Neuronal stem cell (in vitro differentiated cells): ENCODE measurements at places on chromosomes 7 and 10.

DNA sequence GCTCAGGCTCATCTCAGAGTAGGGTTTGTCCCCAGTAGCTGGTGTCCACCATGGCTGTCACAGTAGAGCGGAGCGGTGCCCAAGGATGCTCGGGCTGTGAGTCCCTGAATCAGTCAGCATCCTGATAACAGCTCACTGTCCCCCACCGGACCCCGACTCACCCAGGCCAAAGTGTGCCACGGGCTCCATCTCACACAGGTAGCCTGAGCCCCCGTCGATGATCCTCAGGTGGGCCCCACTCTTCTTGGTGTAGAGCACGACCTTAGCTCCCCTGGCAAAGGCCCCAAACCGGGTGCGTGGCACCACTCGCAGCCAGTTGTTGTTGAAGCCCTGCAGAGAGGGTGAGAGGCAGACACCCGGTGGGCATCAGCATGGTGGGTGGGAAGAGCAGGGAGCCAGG lies 45.4 kb downstream of the GOLGA7B start:
- DNase-seq: no peak

- no peak for DNase-seq
Observed at GRCh38 chr7:37782166-37782565, 66.2 kb upstream of the NME8 start.

- no peak for DNase-seq
Observed at GRCh38 chr7:30656006-30656957, 26.0 kb downstream of the CRHR2 start.

GRCh38 chr7:124956160-124956559 lies 26.5 kb upstream of the POT1 start:
- no peak for DNase-seq

- DNase-seq: no peak
Observed at GRCh38 chr10:79286318-79286951, 60.8 kb upstream of the PPIF start.

DNA sequence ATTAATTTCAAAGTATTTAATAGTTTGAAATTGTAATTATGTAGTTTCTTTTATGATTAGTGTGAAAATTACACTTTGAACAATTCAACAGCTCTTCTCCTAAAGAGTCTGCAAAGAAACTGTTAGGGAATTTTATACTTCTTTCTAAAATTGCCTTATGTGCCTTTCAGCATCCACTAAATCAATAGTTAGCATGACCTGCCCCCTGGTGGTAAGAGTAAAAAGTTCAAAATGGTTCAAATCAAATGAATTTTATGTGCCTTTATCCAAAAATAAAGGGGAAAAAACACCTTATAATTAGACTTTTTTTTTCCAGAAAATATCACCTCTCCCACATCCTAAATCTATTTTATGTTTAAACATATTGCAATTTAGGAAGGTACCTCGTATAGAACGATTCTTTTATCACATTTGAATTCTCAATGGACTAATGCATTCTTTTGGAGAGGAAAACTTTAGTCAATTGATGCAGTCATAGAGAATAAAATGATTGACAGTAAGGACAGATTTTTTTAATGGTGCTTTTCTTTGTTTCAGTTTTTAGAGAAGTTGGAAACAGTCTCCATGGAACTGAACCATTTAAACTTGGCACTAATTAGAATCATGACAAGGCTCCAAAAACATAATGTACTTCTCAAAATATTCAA lies 163.7 kb downstream of the SEMA3D start:
- DNase-seq: peak; percentile 53

DNA sequence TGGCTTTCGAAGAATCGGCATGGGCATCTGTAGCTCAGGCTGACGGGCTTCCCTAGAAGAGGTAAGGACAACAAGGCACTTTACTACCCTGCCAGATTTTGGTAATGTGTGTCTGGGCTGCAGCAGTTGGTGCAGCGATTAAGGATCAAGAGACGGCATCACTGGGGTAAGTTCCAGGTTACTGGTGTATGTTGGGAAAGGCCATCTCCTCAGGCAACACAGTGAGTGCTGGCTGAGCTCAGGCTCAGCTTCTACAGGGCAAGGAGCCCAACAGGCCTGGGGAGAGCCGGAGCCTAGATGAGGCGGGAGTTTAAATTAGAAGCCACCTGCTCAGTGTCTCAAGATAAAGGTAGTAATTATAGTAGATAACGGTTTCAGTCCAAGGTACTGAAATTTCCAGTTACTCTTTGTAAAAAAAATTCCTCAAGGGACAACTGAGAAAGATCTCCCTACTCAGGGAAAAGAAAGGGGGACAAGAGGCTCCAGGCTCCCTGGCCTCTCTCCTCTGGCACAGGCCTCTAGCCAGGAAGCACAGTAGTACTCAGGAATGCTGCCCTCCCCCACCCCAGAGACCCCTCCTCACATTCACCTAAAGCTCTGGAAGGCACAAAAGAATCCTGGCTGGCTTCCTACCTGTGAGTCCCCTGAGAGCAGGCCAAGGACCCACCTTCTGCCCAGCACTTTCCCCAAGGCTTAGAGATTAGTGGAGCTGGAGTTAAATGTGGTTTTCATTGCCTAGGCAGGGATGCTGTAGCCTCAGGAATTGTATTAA lies 3.9 kb downstream of the CXCL12 start:
- no peak for DNase-seq

DNA sequence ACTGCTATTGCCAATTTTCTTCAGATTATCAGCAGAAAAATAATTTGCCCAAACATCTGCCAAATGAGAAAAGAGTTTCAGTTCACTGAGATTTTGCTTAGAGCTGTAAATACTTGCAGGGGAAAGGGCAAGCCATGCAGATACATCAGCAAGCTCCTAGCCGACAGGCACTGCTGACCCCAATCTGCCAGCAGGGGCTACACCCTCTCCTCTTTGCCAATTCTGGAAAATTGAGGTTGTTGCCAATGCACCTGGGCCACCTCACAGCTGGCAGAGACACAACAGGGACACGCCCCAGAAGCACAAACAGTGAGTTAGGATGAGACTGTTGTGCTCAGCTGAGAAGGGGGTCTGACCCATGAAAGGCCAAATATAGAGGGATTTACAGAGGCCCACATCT lies 129.5 kb upstream of the MYO3A start:
- no peak for DNase-seq

DNA sequence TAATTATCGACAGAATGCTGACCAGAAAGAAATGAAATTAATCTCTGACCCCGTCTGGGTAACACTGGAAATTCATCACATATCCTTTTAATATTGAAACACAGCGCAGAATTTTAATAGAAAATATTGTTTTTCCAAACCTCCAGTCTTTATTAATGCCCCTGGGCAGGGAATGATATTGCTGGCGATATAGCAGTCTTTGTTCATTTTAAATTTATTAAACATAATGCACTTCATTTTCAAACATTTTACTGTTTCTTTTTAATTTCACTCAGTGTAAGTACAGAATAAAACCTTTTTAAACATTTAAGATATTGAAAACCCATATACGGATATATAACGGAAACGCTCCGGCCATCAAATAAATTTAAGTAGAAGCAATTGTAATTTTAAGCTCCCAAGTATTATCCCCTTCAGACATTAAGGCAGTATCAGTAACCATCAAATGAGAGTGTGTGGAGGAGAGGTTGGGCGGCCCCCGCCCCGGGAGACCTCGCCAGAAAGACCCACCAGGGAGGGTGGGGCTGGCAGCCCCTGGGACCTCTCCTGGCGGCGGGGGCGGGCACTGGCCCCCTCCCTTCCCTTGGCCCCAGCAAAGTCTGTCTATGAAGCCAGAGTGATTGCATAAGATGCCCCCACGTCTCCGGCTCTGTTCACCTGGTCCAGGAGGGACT lies 10.8 kb downstream of the UNCX start:
- DNase-seq: no peak
